ENCODE measurements at places on chromosomes 6 and 20.
A peak's percentile ranks its signal among the peaks of the same experiment; 100 is the strongest.

DNA sequence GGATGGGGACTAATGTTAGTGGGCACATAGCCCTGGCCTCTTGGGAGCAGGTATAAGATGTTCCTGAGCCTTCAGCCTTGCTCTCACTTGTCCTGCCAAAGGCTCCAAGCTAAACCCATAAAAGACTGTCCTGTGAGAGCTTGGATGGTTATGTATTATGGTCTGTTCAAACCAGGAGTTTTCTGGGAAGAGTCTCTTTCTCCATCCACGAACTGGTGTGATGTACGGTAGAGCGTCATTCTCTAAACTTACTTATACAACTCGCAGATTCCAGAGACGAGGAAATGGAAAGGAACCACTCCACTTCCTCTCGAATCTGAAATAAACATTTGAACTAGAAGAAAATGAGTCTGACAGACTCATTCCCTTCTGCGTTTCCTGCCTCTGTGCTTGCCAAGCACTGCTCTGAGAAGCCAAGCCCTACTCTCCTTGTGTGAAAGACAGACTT lies 5.3 kb downstream of the SOBP start:
- DNase-seq: peak; percentile 42

DNA sequence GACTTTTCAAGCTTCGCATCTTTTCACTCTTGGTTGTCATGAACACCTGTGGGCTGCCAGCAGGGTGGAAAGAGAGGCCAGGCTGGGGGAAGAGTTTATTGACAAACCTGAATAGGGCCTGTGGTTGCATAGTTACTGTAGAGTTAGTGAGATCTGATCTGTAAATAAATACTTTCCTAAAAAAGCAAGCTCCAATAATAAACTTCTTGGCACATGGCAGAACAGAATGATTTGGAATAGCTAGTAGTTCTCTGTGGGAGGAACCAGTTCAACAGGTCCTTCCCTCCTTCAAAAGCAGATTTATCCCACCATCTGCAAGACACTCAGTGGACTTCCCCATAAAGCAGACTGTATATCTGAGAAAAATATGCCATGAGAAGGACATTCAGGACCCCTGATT lies 445.0 kb downstream of the HACE1 start:
- DNase-seq: no peak

GRCh38 chr20:10665027-10665561 lies 8.7 kb downstream of the JAG1 start:
- no peak for DNase-seq

GRCh38 chr6:43170417-43170930 lies 595 bp upstream of the SRF start:
- DNase-seq: no peak

GRCh38 chr6:87082160-87082721 lies 12.7 kb downstream of the CGA start:
- no peak for DNase-seq

DNA sequence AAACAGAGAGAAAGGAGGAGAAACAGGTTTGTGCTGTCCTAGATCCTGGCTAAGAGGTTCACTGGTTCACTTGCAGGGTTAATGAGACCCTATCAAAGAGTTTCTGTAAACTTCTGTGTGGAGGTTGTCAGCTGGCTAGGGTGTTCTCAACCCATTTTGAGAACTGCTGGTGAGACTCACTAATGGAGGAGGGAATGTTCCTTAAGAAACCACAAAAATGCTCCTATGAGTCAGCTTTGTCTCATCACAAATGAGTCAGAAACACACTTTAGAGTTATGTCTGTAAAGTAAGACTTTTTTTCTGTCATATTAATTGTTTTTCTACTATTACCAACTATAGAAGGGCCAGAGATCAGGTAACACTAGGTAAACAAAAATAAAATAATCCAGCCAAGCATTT lies 884.4 kb downstream of the PHF3 start:
- DNase-seq: peak; percentile 90

DNA sequence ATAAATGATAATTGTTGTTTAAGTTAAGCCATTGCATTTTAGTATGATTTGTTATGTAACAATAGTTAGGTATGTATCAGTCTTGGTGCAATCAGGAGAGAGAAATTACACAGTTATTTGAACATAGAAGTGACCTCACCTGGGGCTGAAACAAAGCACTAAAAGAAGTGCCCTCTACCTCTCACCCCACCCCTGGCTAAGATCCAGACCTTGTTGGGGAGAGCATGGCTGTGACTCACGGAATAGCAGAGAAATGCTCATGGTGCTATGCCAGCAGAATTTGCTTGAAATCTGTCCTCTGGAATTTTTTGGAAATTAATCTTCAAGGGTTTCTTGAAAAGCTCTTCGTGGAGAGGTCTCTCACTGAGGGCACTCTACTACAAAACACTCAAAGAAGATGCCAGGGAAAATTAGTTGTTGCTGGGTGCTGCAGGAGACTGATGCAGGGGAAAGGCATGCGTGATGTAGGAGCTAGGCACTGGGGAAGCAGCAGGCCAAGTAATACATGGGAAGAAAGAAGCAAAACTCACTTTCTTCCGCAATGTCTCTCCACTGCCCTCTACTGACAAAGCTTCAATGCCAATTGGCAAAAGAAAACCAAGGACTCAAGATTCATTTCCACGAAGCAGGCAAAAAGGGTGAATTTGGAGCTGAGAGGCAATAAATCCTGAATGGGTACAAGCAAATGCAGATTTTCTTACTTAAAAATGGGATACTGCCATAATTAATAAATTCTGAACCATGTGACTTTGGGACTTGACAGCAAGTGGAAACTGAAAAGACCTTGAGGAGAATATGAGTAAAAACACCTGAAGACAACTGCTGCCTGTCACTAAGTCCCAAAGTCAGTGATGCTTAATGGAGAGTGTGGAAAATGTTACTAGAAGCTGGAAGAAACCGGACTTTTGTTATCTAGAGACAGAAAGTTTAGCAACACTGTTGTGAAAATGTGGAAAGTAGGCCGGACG lies 136.3 kb upstream of the ZNF184 start:
- peak; percentile 49 for DNase-seq

GRCh38 chr20:45337367-45338120 lies 10.7 kb downstream of the SDC4 start:
- DNase-seq: peak; percentile 90

- no peak for DNase-seq
These were observed 90.7 kb downstream of the PLG start for GRCh38 chr6:160792708-160793107.

DNA sequence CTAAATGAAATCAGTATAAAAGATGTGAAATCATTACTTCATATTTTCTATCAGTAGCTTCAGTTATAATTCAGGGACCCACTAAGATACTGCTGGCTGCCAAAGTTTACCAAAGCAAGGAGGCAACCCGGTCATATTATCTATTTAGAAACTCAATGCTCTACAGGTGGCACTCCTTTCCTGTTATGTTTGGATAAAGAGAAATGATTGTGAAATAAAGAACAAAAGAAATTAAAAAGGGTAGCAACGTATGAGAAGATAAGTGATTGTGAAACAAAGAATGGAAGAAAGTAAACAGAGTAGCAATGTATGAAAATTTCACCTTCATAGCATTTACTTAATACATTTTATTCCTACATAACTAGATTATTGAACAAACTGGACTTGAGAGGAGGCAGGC lies 45.2 kb downstream of the RSPH3 start:
- no peak for DNase-seq

GRCh38 chr6:45870531-45870930 lies 145.1 kb downstream of the CLIC5 start:
- peak; percentile 31 for DNase-seq

DNA sequence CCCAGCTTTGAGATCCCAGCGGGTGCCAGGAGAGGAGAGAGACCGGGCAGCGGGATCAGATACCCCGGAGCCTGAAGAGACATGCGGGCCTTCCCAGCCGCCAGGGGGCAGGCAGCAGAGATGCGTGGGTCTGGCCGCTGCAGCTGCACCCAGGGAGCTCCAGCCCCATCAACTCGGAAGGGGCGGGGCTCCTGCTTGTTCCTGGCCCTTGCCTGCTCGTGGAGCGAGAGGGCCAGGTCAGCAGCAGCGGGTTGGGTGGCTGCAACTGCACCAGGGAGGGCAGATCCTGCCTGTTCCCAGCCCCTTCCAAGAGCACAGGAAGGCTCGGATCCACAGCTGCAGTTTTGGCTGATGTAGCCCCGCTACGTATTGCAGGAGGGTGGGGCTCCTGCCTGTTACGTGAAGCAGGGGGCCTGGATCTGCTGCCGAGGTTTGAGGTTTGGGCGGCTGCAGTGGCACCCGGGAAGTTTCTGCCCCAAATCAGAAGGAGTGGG lies 532.8 kb downstream of the RFPL4B start:
- peak; percentile 48 for DNase-seq

DNA sequence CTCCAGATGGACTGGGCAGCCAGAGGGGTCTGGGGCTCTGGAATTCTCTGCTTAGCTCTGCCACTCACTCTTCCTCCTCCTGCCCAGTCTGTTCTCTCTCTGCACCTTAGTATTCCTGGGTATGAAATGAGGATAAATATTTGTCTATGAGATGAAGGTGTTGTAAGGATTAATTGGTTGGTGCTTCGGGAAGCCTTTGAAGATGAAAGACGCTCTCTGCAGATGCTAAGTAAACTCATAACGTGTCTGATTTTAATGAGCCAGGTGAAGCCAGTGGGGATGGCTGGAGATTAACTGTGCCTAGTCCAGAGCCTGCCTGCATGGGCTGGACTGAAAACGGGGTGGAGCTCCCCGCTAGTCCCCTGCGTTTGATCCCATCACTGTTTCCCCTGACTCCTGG lies 23.1 kb upstream of the TCP11 start:
- DNase-seq: no peak

GRCh38 chr6:149076355-149076734 lies 241.2 kb upstream of the TAB2 start:
- DNase-seq: peak; percentile 21

DNA sequence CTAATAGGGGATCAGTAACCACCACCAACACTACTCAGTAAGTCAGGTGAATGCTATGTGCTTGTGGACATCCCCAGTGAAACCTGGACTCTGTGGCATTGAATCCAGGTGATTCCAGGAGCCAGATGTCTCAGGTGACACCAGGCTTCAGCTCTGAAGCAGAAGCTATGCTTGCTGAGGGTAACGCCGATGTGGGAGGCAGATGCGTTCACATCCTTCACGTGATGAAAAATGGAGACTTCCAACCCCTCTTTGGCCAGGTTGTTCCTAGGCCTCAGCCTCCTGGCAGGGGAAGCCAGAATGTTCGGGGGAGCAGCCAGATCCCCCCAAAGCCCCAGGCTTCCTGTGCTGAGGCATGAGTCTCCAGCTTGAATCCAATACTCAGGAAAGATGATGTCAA lies 209.8 kb upstream of the PDE10A start:
- DNase-seq: no peak

DNA sequence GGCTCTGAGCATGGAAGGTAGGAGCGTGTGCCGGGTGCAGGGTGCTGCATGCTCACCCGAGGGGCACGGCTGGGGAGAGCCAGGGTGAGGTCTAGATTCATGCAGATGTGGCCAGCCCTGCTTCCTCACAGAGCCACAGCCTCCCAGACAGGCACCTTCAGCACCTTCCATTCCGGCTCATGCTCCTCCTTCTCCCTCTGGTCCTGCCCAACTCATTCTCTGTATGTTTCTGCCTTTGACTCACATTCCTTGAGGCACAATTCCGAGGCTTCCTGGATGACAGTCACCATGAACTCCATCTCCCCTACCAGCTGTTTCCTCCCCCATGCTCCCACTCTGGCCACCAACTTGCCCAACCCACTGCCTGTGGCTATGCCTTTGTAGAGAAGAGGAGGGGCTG lies 35.4 kb downstream of the DACT2 start:
- no peak for DNase-seq

DNA sequence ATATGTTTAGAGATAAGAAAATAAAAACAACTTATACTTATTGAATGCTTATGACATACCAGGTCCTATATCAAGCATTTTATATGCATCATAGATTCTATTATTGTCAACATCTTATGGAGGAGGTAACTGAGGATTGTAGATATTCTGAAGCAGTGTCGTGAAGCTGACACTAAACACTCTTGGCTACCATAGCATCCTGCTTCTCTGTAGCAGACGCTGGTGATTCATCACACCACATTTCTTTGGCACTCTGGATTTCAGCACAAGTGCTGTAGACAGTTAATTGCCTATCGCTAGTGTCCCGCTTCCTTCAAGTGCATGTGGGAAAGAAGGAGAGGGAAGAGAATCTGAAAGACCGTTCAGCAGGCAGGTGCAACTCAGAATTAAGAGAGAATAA lies 317.1 kb downstream of the PLCB1 start:
- peak; percentile 55 for DNase-seq

DNA sequence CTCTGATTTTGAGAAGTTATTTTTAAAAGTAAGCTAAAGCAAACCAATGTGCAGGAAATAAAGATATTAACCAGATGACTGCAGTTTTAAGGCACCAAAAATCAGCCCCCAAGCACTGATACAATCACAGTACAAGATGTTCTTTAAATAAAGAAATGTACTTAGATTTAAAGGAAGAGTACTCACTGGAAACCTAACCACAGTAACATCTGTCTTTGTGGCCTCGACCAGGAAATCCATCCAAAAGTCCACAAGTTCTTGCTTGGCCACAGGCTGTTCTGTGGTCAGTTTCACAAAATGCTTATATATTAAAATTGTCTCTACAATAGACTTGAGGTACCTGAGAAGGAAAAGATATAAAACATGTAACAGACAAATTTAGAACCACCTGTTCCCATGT lies 105.9 kb upstream of the MAP7 start:
- no peak for DNase-seq

GRCh38 chr20:56592211-56592610 lies 36.9 kb upstream of the TFAP2C start:
- DNase-seq: no peak

- DNase-seq: no peak
These were observed 21.7 kb upstream of the SSTR4 start for GRCh38 chr20:23013429-23013828.

DNA sequence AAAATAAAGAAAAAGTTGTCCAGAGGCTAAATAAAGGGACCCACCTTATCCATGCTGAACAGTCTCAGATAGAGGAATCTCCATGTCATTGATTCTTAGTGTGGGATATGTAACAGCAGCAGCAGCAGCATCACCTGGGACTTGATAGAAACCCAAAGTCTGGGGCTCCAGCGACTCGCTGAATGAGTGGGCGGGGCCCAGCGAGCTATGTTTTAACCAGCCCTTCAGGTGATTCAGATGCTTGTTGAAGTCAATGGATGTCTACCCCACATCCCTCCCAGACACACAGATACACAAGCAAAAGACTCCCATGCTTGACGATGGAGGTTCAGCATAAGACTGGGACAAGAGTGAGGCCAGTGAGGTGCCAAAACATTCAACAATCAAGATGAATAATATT lies 298.6 kb downstream of the UBE3D start:
- no peak for DNase-seq

GRCh38 chr6:125431971-125432370 lies 130.2 kb upstream of the HDDC2 start:
- DNase-seq: no peak

Measured in fibroblast of skin of right quadriceps (primary cell).